ENCODE measurements at places on chromosomes 7 and 10. TPM values are rescaled to one million over a fixed set of nuclear protein-coding genes. Genes with fewer than 3 reads are reported as not detected.

The PSD gene
- 5.4 TPM for polyA plus RNA-seq

The IL2RA gene
- not detected for polyA plus RNA-seq

The SPAG6 gene
- 0.14 TPM for polyA plus RNA-seq

The ARPC1B gene
- 115 TPM for polyA plus RNA-seq

The GCK gene
- polyA plus RNA-seq: 4.3 TPM

The OR13A1 gene
- polyA plus RNA-seq: 0.35 TPM

The ELFN1 gene
- 4.5 TPM for polyA plus RNA-seq

The MICALL2 gene
- 5.3 TPM for polyA plus RNA-seq
